ENCODE measurements at places on chromosomes 1 and 21.
A peak's percentile ranks its signal among the peaks of the same experiment; 100 is the strongest.

DNA sequence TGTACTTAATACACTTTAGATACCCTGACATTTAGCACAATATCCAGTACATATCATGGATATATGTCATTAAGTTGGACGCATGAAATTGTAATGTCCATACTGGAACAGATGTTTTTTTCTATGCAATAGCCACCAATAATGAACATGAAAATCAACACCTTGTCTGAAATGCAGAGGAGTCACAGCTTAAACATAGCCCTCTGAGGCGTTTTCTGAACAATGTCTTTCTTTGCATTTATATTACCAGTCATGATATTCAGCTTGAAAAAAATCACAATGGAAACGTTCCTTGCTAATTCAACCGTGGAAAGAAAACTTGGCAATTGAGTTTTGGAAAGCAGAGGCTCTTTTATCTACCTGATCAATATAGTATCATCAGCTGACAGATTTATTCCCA lies 86.7 kb upstream of the COL11A1 start:
- no peak for DNase-seq

DNA sequence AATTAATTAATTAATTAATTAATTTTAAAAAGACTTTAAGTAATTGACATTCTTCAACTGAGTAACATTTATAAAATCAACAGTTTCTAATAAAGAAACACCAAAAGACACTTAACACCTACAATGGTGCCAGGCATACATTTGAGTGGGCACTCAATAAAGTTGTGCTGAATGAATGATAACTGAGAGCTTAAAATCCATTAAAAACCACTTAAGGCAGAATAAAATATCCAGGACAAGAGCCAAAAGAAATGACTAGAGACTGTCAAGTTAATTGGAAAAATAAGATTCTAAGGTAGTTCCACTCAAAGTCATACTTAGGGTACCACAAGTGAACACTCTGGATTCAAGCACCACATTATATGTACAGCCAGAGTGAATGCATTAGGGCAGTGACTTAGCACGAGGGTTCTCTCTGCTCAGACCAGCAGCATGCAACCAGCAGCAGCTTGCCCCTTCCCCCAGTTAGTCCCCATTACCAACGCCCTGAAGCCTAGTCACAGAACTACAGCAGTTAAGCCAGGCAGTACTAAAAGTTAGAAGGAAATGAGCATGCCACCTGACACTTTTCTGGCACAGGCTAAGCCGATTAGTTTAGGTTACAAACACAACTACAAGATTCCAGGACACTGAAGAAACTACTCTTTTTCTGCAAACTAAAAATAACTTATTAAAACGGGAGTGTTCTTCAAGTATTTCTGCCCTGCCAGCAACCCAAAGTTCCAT lies 46.5 kb downstream of the LUZP1 start:
- no peak for DNase-seq

DNA sequence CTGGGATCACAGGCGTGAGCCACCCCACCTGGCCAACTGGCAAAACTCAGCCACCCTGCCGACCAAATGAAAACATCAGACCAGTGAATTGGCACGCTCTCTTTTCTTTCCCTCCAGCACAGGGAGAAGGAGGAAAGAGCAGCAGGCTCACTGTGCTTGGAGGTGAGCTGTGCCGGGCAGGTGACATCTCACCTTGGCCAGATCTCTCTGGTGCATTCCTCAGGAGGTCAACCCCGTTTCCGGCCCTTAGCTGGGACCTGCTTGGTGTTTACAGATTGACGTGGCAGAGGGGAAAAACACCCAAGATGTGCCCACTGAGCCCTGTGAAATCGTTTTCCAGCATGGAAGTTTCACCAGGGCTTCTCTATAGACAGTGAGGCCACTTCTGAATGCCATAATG lies 45.1 kb downstream of the TMEM51 start:
- no peak for DNase-seq

DNA sequence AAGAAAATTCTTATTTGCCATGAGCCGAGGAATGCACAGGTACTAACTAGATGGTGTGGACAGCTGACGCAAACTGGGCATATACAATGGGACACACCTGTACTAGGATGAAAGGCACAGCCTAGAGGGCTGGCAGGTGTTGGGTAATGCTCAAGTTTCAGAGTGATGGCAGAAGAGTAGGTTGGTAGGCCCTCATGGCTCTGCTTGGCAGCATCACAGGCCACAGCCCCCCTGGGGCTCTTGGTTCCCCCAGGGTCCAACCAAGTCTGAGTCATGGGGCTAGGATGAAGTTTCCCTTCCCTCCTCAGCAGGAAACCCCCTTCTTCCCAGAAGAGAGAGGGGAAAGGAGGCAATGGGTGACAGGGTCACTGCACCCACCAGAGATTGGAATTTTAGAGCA lies 35.2 kb downstream of the SPEN start:
- no peak for DNase-seq

- DNase-seq: no peak
Observed at GRCh38 chr1:18013216-18013615, 94.4 kb upstream of the IGSF21 start.

GRCh38 chr21:26124421-26124833 lies 46.1 kb downstream of the APP start:
- DNase-seq: no peak

DNA sequence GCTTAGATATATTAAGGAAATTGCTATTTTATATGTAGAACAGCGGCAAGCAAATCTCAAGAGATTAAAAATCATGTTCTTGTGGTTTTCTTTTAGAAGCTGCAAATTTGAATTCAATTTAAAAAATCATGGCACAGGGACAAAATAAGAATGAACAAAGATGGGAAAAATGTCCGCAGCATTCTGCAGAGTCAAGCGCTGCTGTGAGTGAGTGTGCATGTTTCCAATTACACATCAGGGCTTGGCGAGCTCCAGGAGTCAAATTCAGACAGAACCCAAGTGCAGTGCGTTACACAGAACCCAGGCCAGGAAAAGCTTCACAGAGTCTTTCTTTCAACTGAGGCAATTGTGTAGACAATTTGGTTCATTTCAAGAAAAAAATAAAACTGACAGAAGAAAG lies 33.3 kb upstream of the ERG start:
- no peak for DNase-seq

GRCh38 chr21:46152927-46153246 lies 2.5 kb downstream of the FTCD start:
- DNase-seq: no peak

DNA sequence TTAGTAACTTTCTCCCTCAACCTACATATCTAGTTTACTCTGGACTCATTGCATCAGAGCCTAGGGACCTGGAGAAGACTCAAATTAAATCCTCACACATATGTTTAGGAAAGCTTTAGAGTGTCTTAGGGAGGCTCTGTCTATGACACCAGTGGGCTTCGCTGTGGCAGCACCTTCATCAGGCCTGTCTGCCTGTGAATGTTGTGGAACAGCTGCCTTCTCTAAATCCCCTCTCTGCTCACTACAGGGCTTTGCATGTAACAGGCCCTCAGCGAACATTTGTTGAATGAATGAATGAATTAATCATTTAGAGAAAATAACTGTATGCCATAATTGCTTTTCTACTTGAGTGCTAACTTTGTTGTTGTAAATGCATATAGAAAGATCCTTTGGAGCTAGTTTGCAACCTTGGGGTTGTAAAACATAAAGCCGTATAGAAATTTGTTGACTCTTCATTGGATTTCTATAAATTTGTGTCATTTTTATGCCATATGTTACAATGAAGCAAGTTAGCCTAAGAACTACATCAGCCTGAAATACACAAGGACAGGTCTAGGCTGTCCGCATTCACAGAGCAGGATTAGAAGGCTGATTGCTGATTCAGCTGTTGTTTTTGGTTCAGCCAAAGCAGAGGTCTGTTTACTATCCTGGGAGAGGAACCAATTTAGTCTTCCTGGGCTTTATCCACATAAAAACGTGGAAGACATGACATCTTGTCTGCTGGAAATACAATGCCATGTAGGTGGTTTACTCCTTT lies 238.0 kb downstream of the ASTN1 start:
- DNase-seq: no peak

- DNase-seq: no peak
Observed at GRCh38 chr1:68268896-68269483, 36.7 kb upstream of the WLS start.

GRCh38 chr1:245942856-245943255 lies 564.2 kb downstream of the SMYD3 start:
- DNase-seq: no peak

- no peak for DNase-seq
Observed at GRCh38 chr1:237279629-237280028, 237.6 kb downstream of the RYR2 start.

GRCh38 chr1:64523413-64524337 lies 53.7 kb downstream of the CACHD1 start:
- DNase-seq: no peak

DNA sequence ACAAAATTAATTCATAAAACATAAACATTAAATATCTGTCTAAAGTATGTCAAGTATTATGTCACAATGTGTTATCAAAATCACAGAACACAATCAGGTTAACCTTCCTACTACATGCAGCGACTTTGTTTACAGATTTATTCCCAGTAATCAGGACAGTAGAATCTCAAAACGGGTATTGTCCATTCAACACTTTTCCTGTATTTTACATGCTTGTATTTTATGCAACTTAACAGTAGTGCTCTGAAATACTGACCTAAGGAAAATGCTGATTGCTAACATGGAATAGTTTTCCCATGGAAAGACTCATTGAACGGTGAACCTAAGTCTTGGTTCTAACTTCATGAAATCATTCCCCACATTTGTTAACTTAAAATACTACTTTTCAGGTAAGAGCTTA lies 2.3 kb downstream of the SERBP1 start:
- no peak for DNase-seq

GRCh38 chr1:78543941-78544643 lies 53.3 kb downstream of the PTGFR start:
- no peak for DNase-seq

DNA sequence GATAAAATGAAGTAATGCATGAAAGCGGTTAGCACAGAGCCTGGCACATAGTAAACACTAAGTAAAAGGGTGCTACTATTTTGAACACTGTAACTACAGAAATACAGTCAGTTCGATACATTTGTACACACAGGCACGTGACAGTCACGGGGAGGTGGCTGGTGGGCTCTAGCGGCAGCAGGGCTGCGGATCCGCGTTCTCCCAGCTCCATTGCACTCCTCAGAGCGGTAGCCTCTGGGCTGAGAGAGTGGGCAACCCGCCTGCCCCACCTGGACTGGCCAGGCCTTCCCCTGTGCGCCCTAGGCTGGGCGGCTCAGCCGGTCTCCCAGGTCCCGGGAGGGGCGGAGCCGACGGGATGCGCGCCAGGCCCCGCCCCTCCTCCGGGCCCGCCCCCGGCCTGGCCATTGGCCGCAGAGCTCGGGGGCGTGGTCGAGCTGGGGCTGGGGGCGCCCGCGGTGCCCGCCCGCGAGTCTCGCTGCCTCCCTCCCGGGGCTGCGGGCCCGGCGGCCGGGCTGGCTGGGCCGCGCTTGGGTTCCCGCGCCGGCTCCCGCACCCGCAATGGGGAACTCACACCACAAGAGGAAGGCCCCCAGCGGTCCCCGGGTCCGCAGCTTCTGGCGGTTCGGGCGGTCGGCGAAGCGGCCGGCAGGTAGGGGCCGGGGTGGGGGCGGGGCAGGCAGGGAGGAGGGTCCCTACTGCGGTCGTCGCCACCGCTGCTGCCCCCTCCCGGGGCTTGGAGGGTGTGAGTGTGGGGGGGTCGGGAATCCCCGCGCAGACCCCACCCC lies 51.2 kb upstream of the SYNC start:
- DNase-seq: peak; percentile 69

- DNase-seq: no peak
Observed at GRCh38 chr1:205017001-205017400, 26.0 kb upstream of the CNTN2 start.

GRCh38 chr1:88900883-88901282 lies 9.5 kb upstream of the GTF2B start:
- no peak for DNase-seq

- DNase-seq: peak; percentile 28
Observed at GRCh38 chr1:16073490-16074119, at the start of gene FAM131C. TSS of gene FAM131C (minus strand) at chr1:16073651. CDS start at chr1:16073442, 209 bp downstream.

GRCh38 chr1:162944974-162945674 lies 84.1 kb upstream of the CCDC190 start:
- no peak for DNase-seq

- no peak for DNase-seq
Observed at GRCh38 chr21:25578056-25578961, 29.0 kb downstream of the MRPL39 start.

DNA sequence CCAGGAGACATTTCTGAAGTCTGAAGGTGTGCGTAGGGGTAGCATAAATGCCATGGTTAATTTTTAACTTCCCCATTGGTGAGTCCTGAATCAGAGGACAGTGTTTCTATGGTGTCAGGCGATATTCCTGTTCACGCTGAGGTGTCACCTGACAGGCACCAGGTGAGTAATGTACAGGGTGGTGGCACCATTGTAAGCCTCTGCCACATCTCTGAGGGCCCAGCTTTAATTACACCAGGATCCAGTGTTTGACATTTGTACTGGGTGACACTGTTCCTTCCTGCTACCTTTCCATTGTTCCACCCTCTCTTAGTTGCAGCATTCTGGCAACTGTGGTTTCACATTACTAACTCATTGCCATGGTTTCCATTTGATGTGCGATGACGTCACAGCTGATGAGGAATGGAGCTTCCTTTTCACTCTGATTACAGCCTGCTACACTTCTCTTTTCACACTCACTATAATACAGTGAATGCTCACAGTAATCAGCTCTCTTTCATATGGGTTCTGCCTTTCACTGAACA lies 40.6 kb upstream of the MARK1 start:
- DNase-seq: no peak

DNA sequence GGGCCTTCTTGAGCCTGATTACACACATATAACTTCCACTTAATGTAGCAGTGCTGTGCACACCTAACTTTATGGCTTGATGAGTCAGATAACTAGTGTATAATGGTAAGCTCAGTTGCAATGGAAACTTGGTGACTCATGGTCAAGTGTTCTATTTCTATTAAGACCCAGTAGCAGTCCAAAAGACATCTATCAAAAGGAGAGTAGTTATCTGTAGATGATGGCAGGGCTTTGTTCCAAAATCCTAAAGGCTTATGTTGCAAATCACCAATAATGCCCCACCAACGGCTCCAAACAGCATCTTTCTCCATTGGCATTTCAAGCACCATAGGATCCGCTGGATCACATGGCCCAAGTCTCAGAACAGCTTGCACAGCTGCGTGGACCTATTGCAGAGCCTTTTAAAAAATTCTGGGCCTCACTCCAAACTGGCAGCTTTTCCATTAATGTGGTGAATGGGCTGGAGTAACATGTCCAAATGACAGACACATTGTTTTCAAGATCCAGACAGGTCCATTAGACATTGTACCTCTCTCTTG lies 566.8 kb upstream of the USP24 start:
- DNase-seq: no peak

- peak; percentile 56 for DNase-seq
Observed at GRCh38 chr1:153404768-153405167, 11.6 kb upstream of the S100A7A start.

GRCh38 chr1:153921080-153921802 lies 1.5 kb downstream of the GATAD2B start:
- DNase-seq: no peak

All from activated CD4-positive, alpha-beta T cell treated with anti-CD3 and anti-CD28 coated beads, Interleukin-2, amount 50 U/mL, for 1 hour (primary cell).